AG04450 (cell line): ENCODE measurements at places on chromosomes 13 and 19.

GRCh38 chr13:51742611-51743010 is 61.4 kb downstream of the DHRS12 start:
- no peak for DNase-seq

DNA sequence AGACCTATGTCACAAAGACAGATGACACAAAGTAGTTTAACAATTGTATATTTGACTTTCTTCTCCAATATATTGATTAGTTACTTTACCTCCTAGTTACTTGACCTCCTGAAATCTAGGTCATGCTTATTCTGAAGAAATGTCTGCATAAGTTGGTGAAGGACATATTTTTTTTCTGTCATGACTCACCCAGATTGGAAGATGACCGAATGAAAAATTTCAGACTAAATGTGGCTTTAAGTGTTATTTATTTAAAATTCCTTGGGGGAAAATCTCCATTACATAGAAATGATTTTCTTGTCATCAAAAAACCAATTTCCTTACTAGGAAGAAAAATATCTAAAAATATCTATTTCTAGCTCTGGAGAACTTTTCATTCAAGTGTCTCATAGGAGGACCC is 217.1 kb downstream of the POSTN start:
- DNase-seq, result no peak

DNA sequence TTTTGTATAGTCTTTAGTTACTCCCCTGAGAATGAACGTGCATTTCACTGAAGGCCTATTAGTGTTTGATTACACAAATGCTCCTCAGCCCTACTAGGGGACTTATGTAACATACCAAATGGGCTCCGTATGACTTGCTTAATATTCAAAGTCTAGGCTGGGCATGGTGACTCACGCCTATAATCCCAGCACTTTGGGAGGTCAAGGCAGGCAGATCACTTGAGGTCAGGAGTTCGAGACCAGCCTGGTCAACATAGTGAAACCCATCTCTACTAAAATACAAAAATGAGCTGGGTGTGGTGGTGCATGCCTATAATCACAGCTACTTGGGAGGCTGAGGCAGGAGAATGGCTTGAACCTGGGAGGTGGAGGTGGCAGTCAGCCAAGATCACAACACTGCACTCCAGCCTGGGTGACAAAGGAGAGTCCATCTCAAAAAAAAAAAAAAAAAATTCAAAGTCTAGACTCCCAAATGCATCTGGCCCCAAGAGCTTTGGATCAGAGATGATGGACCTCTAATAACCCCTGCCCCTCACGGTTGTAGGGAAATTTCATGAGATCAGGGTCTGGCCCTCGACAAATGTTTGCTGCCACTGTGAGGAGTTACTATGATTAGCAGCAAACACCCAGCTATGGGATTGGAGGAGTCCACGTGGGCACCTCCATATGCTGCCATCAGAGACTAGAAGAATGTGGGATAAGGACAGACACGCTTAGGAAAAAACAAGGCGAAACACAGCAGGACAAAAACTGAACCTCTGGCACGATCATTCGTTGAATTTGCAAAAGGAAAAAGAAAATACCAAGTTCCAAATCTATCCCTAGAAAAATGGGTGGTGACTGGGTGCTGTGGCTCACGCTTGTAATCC is 4.6 kb downstream of the FBXO17 start:
- DNase-seq, result no peak

DNA sequence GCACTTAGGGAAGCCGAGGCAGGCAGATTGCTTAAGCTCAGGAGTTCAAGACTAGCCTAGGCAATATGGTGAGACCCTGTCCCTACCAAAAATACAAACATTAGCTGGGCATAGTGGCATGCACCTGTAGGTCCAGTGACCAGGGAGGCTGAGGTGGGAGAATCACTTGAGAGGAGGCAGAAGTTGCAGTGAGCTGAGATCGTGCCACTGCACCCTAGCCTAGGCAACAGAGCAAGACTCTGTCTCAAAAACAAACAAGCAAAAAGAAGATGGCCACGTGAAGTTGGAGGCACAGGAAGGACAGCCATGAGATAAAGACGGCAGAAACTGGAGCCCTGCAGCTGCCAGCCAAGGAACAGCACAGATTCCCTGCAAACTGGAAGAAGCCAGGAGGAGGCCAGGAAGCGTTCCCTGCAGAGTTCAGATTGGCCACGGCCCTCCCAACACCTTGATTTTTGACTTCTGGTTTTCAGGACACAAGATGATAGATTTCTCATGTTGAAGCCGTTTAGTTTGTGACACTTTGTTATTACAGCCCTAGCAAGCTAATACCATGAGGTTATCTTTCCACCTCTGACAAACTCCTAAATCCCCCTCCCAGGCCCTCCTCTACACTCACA is 786.7 kb downstream of the UQCRFS1 start:
- DNase-seq, result no peak

- no peak for DNase-seq
Measured at GRCh38 chr13:107968470-107968869, 246.9 kb downstream of the LIG4 start.

DNA sequence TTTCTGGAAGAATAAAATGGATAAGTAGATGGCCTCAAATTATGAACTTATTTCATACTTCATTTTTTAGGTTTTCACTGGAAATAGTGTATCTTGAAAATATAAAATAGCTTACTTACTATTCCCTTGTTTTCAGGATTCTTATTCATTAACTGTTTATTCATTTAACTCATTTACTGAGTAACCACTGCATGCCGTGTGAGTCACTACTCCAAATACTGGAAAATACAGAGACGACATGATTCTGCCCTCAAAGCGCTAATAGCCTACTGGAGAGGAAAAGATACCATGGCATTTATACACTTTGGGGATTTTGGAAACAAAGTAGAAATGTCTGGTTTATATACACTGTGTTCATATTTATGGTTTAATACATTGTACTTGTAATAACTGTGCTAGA is 270.9 kb downstream of the DACH1 start:
- no peak for DNase-seq

- no peak for DNase-seq
Measured at GRCh38 chr13:75437582-75438318, 44.2 kb downstream of the TBC1D4 start.

DNA sequence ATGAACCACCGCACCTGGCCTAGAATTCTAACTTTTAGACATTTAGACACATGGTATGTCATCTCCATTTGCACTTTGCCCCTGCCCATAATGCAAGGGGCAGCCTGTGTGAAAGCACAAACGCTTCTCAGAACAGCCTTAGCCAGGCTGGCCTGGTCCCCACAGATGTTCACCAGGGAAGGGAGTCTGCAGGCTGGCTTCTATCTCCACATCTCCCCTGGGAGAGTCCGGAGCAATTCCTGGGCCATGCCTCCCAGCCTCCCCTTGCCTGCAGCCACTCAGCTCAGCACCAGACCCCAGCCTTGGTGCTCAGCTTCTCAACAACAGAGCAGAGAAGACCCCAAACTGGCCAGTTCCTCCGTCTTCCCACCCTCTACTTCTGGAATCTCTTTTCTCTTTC is 21.7 kb upstream of the LSM14A start:
- no peak for DNase-seq

DNA sequence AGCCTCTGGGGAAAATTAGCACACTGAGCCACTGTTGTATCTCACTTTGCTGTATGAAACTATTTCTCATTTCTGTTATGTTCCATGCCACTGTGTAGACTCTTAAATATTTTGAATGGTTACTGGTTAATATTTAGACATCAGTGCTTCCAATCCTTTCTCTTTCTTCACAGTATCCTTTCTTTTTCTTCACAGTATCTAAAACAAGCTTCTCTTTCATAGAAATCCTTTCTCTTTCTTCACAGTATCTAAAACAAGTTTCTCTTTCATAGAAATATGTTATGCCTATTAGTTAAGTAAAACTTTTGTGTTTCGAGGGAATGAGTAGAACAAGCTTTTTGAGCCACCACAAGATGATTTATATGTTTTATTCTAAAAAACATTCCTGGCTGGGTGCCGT is 326.8 kb upstream of the KLF12 start:
- no peak for DNase-seq

- DNase-seq, result no peak
Measured at GRCh38 chr13:47033216-47033615, 136.4 kb upstream of the HTR2A start.

DNA sequence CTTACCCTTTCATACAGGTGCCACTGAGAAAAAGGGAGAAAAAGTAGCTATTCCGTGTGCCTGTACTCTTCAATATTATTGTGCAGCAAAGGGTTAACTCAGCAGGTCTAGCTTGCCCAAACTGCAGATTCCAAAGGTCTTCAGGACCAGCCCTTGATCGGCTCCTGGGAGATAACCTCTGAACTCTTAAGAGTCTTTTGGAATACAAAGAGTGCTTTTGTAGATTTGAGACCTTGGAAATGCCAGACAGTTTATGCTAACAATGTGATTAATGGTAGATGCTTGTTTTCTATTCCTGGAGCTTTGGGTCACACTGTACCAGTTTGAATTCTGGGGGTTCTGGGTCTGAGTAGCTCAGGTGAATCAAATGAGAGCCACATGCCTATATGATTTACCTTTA is 844.7 kb upstream of the MIR17HG start:
- no peak for DNase-seq

DNA sequence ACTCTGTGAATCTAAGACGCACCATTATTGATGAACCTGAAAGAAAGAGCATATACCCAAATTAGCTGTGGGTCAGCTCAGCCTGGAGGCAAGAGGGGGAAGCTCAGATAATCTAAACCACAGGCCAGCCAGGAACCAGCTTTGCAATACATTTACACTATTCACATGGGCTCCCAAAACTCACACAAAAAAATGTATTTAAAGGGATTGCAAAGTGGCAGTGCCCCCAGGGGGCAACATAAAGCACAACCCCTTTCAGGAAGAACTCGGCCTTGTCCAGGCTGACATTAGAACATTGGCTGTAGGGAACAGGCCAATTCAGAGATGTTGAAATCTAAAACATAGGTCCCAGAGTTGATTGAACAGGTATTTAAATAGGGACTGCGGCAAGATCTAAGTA is 3.2 kb upstream of the PROZ start:
- DNase-seq, result no peak

GRCh38 chr19:6033744-6034264 is 55.9 kb upstream of the RANBP3 start:
- no peak for DNase-seq

GRCh38 chr13:29101409-29101808 is 281.3 kb downstream of the MTUS2 start:
- no peak for DNase-seq

- no peak for DNase-seq
Measured at GRCh38 chr13:29496241-29496712, 99.2 kb downstream of the SLC7A1 start.

DNA sequence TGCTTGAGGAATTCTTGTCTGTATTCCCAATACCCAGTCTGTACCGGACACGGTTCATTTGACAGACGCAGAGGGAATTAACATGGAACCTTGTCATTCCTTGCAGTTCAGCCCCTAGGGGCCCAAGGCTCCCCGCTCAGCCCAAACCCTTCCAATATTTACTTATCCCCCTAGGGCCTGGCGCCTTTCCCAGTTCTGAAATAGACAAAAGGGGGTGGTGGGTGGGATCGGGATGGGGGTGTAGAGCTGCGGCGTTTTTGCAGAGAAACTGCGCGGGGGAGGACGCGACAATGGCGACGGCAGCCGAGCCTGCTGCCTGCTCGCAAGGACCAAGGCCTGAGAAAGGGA is 583 bp downstream of the AKAP8L start:
- DNase-seq, result no peak

GRCh38 chr13:81021284-81021840 is 680.4 kb upstream of the SPRY2 start:
- DNase-seq, result no peak

GRCh38 chr19:35868172-35868822 is at the start of gene APLP1:
APLP1 (plus strand) TSS chr19:35868574; CDS start chr19:35868637, 63 bp downstream.
- DNase-seq, result no peak

- no peak for DNase-seq
Measured at GRCh38 chr13:113815151-113816058, 48.5 kb downstream of the GAS6 start.

- DNase-seq, result no peak
Measured at GRCh38 chr13:110874508-110874960, 40.3 kb downstream of the ANKRD10 start.

GRCh38 chr19:56297010-56297409 is 17.6 kb downstream of the ZSCAN5A start:
- DNase-seq, result no peak

DNA sequence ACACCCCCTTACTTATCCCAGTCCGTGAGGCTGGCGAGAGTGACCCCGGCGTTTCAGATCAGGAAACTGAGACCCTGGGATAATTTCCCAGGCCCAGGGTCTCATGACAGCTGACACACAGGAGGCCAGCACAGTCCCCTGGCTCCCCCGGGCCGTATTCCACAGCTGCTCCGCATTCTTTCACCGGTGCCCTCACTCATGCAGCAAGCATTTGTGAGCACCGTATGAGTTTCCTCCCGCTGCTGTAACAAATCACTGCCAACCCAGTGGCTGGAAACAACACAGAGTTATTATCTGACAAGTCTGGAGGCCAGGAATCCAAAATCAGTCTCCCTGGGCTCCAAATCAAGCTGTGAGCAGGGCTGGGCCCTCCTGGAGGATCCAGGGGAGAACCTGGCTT is 21.3 kb downstream of the GADD45B start:
- DNase-seq, result no peak

- DNase-seq, result no peak
Measured at GRCh38 chr13:72561791-72562190, 165.6 kb downstream of the MZT1 start.

GRCh38 chr13:31824705-31825517 is 85.6 kb downstream of the RXFP2 start:
- no peak for DNase-seq

DNA sequence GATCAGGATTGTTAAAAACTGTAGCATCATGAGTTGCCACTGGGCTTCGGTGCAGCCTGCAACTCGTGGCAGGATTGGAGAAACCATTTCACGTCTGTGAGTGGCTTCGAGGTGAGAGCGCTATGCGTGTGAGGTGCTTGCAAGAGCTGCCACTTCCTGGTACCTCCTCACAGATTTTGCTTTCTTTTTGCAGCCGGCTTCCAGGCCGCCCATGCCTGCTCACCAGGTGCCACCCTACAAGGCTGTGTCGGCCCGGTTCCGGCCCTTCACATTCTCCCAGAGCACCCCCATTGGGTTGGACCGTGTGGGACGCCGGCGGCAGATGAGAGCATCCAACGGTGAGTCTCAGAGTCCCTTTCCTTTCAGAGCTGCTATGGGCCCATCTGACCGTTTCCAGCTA is 57.9 kb upstream of the C1QTNF9 start:
- no peak for DNase-seq

- DNase-seq, result no peak
Measured at GRCh38 chr13:111152844-111153243, 37.7 kb downstream of the ARHGEF7 start.

GRCh38 chr13:21228738-21229137 is 52.3 kb downstream of the MRPL57 start:
- no peak for DNase-seq

GRCh38 chr13:76993021-76993420 is 1.1 kb downstream of the CLN5 start:
- DNase-seq, result no peak

DNA sequence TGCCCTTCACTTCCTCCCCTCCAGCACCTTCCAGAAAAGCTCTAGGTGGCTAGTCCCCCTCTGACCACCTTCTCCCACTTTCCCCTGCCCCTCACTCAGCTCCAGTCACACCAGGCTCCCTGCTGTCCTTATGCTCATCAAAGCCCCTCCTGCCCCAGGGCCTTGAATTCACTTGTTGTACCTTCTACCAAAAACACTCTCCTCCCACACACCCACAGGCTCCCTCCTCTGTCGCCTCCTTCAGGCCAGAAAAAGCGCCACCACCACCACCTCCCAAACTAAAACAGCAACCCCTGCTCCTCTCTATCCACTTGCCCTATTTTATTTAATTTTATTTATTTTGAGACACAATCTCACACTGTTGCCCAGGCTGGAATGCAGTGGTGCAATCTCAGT is 4.8 kb upstream of the CEACAM16 start:
- no peak for DNase-seq
